ENCODE measurements at places on chromosomes 4 and X.

- no peak for DNase-seq
Observed at GRCh38 chr4:89899854-89900253, 5.2 kb downstream of the MMRN1 start.

DNA sequence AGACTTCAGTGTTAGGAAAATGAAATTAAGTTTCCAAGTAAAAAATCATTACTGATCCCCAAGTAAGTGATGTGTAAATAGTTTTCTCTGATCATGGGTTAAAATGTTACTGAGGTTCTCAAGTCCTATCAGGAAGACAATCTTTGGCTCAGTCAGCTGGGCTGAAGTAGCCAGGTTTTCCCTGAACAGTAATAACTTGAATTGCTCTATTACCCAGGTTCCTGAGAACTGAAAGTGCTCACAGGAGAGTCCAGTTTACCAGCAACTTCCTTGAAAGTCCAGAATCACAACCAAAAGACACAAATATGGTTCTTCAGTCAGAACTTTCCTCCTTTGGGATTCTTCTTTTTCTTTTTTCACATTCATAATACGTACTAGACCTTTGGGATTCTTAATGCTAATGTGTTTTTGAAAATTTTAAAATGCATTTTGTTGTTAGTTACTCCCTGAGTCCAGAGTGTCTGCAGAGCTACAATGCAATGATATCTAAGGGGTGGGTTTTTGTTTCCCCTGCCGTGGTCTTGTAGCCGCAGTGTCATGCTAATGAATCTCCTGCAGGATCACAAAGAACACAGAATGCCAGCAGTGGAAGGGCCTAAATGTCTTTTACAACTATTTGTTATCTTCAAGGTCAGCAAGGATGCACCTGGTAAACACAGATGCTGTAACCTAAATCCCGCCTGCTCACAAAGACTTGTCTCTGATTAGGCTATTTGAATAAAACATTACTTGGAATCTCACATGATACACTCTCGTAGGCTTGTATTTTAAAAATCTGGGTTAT lies 439.8 kb upstream of the NR3C2 start:
- DNase-seq, result no peak

GRCh38 chr4:153146031-153146430 lies 58.2 kb upstream of the TRIM2 start:
- DNase-seq, result no peak

DNA sequence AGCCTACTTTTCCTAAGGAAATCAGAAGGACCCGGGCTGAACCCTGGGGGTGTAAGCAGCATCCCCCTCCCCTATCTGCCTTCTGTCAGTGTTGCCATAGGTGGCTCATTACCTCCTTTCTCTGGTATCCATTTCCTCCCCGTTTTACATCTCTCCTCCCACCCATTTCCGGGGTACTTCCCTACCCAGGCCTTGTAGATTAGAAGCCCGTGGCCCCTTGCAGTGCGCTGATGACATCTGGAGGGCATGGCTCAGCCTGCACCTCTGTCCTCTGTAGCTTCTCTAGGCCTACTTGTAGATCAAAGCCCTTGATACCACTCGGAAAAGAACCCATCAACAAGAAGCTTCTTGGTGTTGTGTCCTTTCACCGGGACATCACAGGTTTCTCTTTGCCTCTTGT lies 71.8 kb downstream of the NBDY start:
- no peak for DNase-seq

All from activated T-helper 9 cell treated with anti-CD3 and anti-CD28 coated beads, Interleukin-2, amount 50 U/mL, for 16 hours (primary cell).